Central memory CD8-positive, alpha-beta T cell (primary cell): ENCODE measurements at places on chromosomes 11 and 22.

- DNase-seq: no peak
Observed at GRCh38 chr11:11294551-11294855, 58.5 kb downstream of the CSNK2A3 start.

- no peak for DNase-seq
Observed at GRCh38 chr11:9385327-9385899, 961 bp downstream of the IPO7 start.

DNA sequence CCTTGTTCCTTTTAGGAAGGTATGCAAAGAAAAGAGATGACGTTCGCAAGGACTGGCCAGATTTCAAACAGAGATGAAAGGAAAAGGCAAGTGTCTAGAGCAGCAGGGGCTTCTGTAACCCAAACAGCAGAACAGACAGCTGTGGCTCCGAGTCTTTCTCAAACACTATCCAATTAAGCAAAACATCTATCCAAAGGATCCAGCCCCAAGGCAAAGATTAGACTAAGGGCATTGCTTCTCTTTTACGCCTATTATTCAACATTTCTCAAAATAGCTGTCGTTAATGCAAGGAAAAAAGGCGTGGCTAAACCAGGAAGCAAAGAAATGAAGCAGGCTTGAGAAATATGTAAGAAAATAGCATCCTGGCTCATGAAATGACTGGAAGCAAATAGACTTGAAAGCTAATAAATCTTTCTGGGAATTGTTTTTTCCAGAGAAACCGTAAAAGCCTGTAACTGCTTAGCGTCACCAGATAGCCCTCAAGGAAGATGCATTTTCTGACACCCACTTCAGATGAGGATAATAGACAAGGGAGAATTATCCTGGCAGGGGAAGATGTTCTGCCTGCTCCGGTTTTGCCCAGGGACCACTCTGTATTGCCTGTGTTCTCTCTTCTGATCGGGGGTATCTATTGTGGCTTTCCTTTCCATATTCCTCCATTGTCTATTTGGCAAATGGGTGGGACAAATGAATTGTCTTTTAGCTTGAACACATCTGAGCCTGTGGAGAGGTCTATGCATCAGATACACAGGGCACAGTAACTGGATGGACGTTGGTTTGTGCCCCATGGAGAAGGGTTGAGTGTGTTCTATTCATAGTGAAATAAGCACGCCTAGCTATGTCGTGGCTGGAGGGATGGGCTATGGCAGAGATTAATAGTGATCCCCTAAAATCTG, 20.2 kb downstream of the C11orf96 start:
- DNase-seq: no peak

- DNase-seq: no peak
Observed at GRCh38 chr22:50600538-50600937, at the start of gene MAPK8IP2. TSS of gene MAPK8IP2 (plus strand) at chr22:50600793. CDS start at chr22:50600819, 26 bp downstream.

- no peak for DNase-seq
Observed at GRCh38 chr11:44781655-44782054, 54.9 kb downstream of the TSPAN18 start.

GRCh38 chr11:59223611-59224010, 10.9 kb upstream of the MPEG1 start:
- no peak for DNase-seq

DNA sequence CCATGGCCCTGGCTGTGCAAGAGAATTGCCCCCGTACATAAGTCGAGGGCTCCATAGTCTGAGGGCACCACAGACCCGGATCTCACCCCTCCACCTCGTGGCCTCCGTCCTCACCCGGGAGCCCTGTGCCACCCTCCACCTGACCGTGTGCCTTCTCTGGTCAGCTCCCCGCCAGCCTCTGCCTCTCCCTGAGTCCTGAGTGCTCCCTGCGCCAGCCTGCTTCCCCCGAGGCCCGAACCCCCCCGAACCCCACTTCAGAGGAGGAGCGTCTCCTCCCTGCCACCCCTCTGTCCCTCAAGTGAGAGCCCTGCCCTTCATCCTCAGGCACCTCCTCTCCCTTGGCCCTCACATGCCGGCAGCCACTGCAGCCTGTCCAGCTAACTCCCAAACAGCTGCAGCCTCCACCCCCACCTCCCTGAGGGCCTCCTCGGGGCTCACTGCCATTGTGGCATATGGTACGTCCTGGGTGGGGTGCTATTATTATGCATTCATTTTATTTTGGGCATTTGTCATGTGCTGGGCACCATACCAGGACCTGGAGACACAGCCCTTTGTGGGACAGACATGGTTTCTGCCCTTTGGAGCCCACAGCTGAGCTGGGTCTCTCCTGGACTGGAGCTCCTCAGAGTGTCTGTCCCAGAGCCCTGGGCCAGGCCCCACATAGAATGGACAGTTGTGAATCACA, 67.2 kb downstream of the MYO7A start:
- DNase-seq: no peak

DNA sequence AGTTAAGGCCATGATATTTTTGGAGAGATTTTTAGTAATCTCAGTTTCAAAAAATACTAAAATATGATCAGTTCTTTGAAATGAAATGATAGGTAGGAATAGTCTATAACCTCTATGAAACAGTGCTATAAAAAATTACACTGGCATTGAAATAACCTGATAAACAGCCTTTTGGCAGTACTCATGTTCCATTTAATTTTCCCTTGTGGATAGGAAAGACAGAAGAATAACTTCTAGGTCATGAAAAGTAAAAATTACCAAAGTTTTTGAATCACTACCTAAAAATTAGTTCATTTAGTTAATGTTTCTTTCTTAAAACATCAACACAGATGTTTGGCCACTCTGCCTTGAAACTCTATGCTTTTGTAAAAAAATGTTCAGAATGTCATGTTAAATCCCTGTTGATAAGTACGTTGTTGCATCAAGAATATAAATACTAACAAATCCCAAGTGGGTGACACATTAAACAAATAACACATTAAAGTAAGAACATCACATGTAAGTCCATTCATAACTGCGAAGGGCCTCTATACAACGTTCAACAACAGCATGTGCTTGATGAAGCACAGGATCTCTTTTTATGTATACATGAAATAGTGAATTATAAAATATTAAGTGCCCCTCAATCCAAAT, 290.2 kb downstream of the SWAP70 start:
- no peak for DNase-seq

GRCh38 chr22:27630754-27631153, 170.8 kb downstream of the MN1 start:
- DNase-seq: no peak

- DNase-seq: no peak
Observed at GRCh38 chr22:39689421-39689820, 118.9 kb downstream of the CACNA1I start.

- no peak for DNase-seq
Observed at GRCh38 chr11:57544566-57544965, 7.2 kb downstream of the SMTNL1 start.

DNA sequence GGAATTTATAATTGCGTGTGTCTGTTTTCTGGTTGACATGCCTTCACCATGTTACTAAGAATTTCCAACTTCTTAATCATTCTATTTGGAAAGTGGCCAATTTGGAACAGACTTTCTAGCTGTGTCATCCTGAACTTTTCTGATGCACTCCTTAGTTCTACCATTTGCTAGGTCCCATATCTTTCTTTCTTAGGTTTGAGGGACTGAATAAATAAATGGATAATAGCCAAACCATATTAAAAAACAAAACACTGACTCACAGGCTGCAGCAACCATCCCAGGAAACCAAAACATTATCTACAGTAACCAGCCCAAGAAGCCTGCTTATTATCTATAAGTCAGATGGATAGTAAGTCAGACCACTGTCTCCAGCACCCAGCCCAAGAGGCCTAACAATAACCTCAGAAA, 57.5 kb upstream of the PLET1 start:
- no peak for DNase-seq

DNA sequence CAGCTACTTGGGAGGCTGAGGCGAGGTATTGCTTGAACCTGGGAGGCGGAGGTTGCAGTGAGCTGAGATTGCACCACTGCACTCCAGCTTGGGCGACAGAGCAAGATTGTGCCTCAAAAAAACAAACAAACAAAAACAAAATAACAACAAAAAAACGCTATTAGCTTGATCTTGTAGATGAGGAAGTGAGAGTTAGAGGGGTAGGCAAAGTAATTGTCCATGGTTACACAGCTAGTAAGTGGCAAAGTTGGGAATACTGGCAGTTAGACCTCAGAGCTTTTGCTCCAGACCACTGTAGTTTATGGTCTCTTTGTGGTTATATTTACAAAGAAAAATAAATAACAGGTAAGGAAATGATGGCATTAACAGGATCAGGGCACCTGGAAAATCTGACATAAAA, 15.1 kb downstream of the LDHC start:
- no peak for DNase-seq

DNA sequence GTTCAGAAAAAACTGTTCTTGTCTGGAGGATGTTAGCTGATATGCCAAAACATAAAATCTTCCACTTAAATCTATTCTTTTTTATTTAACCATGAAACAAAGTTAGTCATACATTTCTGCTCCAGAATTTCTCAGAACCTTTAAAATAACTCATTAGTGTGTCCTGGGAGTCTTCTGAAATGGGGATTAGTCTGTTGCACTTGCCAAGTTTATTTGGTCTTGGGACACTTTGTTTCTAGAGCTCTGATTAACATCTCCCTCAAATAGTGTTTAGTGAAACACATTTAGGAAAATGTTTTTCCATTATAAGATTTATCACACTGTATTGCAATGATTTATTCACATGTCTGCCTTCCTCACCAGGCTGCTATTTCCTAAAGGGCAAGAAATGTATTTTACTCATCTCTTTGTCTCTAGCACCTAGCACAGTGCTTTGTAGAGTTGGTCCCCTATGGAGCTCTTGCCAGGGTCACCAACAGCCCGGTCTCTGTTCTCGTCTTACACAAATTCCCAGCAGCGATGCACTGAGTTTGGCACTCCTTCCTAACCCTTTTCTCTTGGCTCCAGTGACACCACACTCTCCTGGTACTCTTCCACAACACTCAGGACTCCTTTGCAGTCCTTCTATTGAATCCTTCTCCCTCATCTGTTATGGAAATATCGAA, 189.2 kb downstream of the CSNK2A3 start:
- DNase-seq: no peak

GRCh38 chr11:71580057-71581003, 2.3 kb downstream of the KRTAP5-11 start:
- no peak for DNase-seq

DNA sequence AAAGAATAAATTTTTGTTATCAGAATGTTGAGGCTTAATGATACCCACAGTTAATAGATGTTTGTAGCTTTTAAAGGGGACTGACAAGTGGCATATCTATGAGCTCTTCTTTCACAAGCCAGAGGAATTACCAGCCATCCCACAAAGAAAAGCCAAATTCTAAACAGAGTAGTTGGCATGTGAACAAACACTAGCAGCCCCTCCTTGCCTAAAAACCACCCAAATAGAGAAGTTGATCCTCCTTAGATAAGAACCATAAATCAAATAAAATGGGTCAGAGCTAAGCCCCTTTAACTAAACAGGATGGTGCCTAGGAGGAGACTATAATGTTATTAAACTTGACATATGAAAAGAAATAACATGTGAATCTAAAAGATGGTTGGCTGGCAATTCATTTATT, 11.4 kb downstream of the LPXN start:
- no peak for DNase-seq

- no peak for DNase-seq
Observed at GRCh38 chr22:19710769-19711106, 3.6 kb upstream of the SEPTIN5 start.

- DNase-seq: no peak
Observed at GRCh38 chr11:118232659-118233058, 7.8 kb upstream of the JAML start.

- no peak for DNase-seq
Observed at GRCh38 chr11:8381343-8381742, 117.7 kb upstream of the LMO1 start.

- no peak for DNase-seq
Observed at GRCh38 chr11:100670140-100670539, 16.9 kb upstream of the ARHGAP42 start.

DNA sequence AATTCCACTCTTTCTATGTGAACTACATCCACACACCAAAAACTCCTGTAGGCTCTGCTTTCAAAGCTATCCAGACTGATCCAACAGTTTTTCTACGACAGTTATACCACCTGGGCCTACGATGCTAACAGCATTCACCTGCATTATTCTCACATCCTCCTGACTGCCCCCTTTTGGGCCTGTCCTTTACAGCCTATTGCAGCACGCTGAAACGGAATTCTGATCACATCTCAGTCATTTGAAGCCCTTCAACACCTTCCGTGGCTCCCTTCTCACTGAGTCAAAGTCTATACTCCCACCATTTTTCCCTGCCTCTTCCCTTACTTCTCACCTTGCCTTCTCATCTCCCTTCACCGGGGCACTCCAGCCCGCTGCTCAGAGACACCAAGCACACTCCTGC, 791.3 kb upstream of the KIRREL3 start:
- no peak for DNase-seq

GRCh38 chr11:74577181-74577580, 15.2 kb upstream of the POLD3 start:
- no peak for DNase-seq

- DNase-seq: no peak
Observed at GRCh38 chr11:34512840-34513681, 533 bp downstream of the ELF5 start.

DNA sequence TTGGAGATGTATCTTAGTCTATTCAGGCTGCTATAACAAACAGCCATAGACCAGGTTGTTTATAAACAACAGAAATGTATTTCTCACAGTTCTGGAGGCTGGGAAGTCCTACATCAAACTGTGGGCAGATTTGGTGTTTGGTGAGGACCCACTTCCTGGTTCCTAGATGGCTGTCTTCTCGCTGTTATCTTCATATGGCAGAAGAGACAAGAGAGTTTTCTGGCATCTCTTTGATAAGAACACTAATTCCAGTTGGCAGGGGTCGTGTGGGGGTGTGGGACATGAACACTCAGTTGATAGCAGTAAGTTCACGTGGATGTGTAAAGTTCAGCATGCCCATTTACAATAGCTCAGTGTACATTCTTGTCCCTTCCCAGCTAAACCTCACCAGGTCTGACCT, 41.3 kb upstream of the HMGXB4 start:
- no peak for DNase-seq

DNA sequence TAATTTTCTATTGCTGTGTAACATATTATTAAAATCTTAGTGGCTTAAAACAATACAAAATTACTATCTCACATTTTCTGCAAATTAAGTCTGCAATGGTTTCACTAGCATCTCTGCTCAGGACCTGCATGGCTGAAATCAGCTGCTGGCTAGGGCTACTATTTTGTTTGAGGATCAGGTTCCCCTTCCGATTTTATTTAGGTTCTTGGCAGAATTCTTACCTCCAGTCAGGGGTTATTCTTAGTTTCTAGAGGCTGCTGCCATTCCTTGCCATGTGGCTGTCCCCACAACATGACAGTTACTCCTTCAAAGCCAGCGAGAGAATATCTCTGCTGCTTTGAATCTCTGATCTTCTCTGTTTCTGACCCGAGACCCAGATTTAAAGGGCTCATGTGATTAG, 424.5 kb upstream of the ANO5 start:
- DNase-seq: no peak

DNA sequence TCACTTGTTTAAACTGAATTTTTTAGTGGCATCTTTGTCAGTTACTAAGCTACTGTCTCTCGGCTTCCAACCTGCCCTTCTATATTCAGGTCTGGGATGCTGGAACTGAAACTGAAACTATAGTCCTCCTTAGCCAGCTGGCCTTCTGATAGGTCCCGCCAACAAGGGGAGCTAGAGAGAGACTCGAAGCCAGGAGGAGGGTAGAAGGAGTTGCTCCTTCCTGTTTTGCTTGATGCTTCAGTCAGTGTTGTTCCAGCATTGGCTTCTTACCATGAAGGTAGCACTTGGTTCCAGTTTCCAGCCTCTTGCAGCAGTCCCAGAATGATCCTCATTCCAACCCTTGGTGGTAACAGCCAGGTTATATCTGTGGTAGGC, 32.9 kb upstream of the HORMAD2 start:
- no peak for DNase-seq
